ENCODE measurements at places on chromosomes 11 and 22.

DNA sequence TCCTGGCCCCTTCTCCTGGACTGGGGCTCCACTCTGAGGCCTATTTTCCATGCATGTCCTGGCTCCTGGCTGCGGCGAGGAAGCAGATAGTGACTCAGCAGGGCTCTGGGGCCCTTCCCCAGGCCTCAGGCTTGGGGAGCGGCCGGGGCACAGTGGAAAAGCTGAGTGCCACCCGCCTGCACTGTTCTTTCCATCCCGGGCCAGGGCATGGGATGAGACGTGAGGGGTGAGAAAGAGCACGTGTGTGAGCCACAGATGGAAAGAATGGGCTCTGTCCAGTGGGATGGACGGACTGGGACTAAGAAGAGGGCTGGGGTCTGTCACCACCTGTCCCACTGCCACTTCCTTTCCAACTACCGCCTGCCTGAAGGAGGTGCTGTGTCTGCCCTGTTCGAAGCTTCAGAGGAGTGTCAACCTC is 12.8 kb downstream of the SLC37A2 start:
- DNase-seq: no peak

DNA sequence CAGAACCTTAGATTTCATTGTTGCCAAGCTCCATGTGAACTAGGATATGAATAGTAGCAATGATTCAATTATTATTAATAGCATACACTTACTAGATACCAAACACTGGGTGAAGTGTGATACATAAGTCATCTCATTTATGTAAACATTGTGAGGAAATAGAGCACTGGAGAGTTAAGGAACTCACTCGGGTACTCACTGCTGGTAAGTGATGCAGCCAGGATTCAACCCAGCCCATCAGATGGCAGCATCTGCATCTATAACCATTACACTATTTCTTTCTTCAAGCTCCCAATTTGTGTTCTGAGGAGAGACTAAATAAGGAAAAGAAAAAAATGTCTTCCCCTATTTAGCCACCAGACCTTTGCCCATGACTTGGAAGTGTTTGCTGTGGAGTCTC is 10.2 kb upstream of the ALG8 start:
- DNase-seq: no peak

DNA sequence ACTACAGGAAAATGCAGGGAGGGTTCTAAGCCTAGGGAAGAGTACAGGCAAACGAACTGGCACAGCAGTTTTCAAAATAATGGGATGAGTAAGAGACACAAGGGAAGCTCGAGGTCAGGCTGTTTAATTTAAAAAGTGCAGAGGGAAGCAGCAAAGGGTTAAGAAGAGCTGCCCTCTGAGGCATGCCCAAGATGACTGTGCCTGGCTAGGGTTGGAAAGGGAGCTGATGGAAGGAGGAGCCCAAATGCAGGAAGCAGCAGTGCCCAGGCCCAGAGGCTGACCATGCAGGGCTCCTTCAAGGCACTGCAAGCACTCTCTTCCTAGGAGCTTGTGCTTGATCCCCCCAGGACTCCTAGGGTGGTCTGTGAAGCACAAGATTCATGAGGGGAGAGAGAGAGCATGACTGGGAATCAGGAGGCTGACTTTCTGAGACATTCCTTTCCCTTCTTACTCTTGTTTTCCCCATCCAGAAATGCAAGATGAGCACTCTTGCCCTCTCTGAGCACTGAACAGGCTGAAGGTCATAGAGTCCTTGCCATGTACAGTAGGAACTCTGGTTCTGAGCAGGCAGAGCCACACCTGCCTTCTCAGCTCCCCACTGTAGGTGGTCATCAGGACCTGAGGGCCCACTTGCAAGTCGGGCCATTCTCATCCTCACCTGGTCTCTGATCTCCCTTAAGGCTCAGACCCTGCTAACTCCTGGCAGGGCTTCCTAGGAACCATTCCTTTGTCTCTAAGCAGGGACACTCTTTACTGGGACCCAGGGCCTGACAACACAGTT is 46.7 kb upstream of the DRD2 start:
- DNase-seq: no peak

GRCh38 chr11:102929166-102929565 is 26.4 kb downstream of the MMP13 start:
- no peak for DNase-seq

DNA sequence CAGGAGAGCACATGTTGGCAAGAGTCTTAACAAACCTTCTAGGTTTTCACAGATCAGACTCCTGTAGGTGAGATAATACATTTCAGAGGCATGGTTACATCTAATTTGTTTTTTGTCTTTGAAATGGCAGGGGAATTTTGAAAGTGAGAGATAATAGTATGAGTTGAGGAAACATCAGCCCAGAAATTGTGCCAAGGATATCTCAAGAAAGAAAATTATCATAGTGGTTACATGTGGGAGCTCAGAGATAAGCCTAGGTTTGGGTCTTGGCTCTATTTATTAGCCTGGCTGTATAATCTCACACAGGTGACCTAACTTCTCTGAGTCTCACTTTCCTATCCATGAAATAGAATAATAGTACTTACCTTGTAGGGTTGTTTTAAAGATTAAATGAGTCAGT is 443 bp downstream of the BTBD18 start:
- DNase-seq: no peak

DNA sequence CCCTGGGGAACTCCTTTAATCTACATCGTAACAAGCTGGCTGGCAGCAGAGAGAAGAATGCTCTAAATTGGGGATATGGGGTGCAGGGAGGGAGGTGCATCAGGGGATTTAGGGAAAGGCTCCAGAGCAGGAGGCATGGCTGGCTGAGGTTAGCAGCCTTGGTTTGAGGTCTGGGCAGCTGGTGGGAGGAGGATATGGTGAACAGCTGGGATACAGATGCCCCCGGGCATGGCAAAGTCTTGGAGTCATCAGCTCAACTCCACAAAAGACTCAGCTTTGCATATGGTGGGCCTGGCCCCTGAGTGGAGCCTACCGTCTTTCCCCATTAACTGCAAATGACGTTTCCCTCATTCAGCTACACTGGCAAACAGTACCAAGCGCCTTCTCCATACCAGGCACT is 5.4 kb downstream of the FAM83F start:
- no peak for DNase-seq

- DNase-seq: no peak
Measured at GRCh38 chr11:58917159-58917783, 22.0 kb upstream of the GLYATL1 start.

DNA sequence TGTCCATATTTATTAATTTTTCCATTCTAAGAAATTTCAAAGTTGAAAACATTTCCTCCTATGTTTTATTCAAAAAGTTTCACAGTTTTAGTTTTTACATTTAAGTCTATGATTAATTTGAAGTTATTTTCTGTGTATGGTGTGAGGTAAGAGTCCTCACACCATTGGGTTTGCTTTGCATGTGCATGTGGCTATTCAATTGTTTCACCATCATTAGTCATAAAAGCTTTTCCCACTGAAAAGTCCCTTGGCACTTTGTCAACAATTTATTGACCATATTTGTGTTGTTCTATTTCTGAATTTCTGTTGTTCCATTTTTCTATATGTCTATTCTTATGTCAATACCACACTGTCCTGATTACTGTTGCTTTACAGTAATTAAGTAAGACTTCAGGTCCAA is 186.5 kb downstream of the KIF18A start:
- DNase-seq: no peak

DNA sequence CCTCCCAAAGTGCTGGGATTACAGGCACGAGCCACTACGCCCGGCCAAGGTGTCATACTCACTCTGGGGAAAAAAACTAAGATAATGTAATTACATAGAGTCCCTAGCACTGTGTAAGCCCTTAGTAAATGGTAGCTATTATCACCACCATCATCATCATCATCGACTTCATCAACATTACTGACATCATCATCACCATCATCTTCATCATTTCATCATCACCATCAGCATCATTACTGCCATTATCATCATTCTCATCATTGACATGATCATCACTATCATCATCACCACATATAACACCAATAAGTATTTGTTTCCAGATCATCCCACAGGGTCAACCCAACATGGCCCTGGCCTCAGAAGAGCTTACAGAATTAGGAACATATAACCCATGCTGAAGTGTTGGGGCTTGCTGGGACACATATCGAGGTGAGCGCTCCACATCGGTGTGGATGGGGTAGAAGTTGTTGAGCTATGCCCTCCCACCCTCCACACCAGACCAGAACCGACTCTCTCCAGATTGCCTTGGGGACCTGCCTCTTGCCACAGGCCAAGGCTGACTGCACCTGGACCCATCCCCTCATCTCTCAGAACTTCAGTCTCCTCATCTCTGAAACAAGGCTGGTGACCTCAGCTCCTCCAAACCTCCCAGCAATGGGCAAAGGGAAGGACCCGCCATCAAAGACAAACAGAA is 14.7 kb upstream of the CD5 start:
- no peak for DNase-seq

GRCh38 chr11:122692444-122692843 is 36.9 kb downstream of the UBASH3B start:
- DNase-seq: no peak

- DNase-seq: no peak
Measured at GRCh38 chr11:103010891-103011290, 55.4 kb upstream of the MMP13 start.

GRCh38 chr11:103842191-103842590 is 194.2 kb upstream of the DDI1 start:
- no peak for DNase-seq

- peak; percentile 76 for DNase-seq
Measured at GRCh38 chr11:77473801-77474683, at the start of gene PAK1. Gene PAK1, minus strand, starts transcription at chr11:77474094. Its CDS starts 81,574 bp downstream, at chr11:77392520.

- DNase-seq: no peak
Measured at GRCh38 chr22:19619144-19620009, 94.9 kb upstream of the SEPTIN5 start.

GRCh38 chr11:70568035-70568813 is 169.9 kb downstream of the CTTN start:
- DNase-seq: no peak

DNA sequence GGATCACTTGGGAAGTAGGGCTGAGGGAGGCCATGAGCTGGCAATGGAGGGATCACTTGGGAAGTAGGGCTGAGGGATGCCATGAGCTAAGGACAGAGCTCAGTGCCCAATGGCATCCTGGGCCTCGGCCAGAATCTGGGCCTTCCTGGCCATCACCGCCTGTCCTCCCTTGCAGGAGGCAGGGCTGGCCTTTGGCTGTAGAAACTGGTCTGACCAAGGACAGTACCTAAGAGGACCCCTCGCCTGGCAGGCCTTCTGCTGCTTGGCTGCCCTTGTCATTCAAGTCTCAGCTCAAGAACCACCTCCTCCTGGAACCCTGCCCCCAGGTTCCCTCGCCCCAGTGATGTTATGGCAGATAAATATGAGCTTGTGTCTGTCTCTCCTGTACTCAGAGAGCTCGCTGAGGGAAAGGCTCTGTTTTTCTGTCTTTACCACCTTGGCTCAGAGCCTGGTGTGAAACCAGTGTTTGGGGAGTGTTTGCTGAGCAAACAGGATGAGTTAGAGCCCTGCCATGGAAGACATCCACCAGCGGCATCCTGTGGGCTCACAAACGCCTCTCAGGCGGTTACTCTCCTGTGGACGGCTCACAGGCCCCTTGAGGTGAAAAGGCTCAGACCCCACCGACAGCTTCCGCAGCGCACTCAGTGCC is 19.3 kb upstream of the RASL10A start:
- no peak for DNase-seq

DNA sequence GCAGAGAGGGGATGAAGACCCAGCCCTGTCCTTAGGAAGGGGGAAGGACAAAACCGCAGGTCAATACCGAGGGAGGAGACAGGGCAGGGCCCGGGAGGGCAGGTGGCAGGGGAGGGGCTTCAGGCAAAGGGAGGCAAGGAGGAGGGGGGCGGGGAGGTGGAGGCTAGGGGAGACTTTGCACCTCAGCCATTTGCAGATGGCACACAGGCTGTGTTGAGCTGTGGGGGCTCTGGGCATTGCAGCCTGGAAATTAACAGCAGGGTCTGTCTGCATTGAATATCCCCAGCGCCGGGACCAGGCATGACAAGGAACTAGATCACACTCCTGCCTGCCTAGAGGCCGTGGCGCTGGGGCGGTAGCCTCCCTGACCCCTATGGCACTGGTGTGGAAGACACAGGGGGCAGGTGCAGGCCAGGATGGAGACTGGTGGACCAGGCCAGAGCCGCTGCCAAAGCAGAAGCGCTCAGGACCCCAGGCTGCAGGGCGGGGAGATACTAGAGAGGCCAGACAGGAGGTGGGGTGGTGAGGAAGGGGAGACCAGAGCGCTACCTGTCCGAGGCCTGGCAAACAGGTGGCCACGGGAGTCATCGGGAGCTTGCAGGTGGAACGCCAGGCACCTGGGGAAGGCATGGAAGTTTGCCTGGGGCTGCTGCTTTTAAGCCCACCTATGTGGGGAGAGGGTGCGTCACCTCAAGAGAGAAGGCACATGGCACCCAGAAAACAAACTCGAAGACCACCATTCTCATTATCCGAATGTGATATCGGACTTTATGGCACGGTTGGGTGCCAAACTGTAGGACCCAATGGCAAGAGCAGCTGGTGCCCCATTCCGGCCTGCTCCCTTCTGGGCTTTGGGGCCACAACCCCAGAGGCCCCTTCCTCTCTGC is 11.5 kb downstream of the CBX6 start:
- DNase-seq: no peak

GRCh38 chr11:82927264-82927880 is 25.8 kb downstream of the DDIAS start:
- no peak for DNase-seq

DNA sequence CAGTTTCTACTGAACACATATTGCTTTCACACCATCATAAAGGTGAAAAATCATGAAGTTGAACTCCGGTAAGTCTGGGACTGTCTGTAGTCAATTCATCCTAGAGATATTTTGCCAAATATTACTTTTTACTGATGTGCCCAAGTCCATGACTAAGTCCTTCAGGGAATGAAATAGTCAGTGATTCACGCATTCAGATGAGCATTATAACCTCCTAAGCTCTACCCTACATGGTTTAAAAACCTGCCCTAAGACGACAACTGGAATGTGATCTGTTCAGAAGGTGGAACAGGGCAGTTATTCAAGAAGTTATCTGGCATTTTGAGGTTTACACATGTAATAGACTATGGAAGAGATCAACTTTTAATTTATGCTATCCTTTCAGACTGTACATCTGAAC is 125.6 kb downstream of the TRPC6 start:
- no peak for DNase-seq

DNA sequence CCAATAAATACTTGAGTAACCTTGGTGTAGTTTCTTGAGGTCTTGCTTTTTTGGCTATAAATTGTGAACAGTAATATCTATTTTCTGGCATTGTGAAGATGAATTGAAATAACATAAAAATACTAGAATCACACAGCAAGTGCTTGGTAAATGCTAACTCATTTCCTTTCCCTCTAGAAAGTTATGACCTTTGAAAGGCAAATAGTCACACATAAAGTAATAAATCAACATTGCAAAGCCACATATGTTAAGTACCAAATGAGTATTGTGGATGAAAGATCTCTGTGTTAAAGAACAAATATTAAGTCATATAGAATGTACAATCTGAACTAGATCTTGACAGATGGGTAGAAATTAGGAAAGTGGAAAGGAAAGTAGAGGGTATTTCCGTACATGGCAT is 559.6 kb upstream of the CCDC90B start:
- no peak for DNase-seq

- no peak for DNase-seq
Measured at GRCh38 chr11:1942558-1943260, 4.4 kb upstream of the MRPL23 start.

GRCh38 chr11:69637941-69638871 is 2.8 kb upstream of the CCND1 start:
- no peak for DNase-seq

- DNase-seq: no peak
Measured at GRCh38 chr11:126533560-126533959, 178.1 kb downstream of the ST3GAL4 start.

All from stimulated activated CD8-positive, alpha-beta memory T cell treated with anti-CD3 and anti-CD28 coated beads, Interleukin-4, amount 100 ng/mL, for 1 hour (primary cell).